Globus pallidus (tissue), 1 donor: ENCODE measurements at places on chromosomes 1 and 21.

DNA sequence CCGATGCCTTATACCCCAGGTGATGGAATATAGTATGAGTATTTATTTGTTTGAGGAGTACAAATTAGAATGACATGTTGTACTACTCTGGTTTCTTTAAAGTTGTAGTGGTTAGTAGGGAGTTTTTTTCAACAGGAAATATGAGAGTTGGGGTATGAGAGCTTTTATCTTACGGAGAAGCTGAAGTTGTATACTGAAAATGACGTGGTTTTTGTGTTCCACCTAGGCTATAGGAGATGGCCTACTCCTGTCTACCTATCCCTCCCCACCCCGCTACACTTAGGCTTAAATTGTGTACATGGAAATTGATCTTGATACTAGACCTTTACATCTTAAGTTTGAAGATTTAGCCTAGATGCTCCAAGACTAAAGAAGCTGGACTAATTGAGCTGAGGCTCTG is 6.8 kb upstream of the HAX1 start:
- no peak for DNase-seq

DNA sequence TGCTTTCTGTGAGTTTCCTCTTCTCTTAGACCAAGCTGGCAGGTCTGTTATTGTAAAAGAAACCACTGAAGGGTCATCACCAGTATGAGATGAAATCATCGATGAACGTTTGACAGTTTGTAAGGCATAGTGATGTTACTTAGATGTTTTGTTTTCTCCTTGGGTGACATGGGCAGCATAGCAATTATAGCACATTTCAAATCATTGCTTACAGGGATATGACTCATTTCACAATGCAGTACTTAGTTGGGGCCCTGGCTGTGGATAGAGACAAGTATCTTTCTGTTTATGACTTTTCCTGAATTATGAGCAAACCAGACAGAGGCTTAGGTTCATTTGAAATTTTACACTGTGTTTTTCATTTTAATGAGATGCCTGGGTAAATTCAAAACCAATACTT is 313.0 kb downstream of the RWDD3 start:
- no peak for DNase-seq

DNA sequence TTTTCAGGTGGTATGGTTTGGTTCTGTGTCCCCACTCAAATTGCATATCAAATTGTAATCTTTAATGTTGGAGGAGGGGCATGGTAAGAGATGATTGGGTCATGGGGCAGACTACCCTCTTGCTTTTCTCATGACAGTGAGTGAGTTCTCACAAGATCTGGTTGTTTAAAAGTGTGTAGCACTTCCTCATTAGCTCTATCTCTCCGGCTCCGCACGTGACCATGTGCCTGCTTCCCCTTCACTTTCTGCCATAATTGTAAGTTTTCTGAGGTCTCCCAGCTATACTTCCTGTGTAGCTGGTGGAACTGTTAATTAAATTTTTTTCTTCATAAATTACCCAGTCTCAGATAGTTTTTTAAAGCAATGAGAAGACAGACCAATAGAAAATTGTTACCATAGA is 843.2 kb downstream of the AMY1C start:
- no peak for DNase-seq

DNA sequence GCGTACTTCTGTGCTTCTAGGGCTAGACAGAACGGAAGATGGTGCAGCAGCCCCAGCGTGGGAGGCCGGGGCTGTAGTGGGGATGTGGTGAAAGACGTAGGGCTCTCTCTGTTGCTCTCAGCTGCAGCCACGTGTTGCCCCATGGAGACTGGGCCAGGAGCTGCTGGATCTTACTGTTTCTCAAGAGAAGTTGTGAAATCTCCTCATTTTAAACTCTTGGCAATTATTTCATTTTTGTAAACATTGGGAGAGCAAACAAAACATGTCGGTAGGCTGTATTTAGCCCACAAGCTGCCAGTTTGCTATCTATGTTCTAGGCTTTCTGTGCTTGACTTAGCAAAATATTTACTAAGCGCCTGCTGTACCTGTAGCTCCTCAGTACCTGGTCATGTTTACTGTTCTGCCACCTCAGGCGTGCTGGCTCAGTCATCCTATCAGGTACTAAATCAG is 15.9 kb upstream of the ELOA start:
- no peak for DNase-seq

GRCh38 chr1:241323514-241324195 is 33.4 kb downstream of the RGS7 start:
- DNase-seq: no peak

GRCh38 chr1:147171399-147172167 is 687 bp downstream of the PRKAB2 start:
- DNase-seq: peak; percentile 25

DNA sequence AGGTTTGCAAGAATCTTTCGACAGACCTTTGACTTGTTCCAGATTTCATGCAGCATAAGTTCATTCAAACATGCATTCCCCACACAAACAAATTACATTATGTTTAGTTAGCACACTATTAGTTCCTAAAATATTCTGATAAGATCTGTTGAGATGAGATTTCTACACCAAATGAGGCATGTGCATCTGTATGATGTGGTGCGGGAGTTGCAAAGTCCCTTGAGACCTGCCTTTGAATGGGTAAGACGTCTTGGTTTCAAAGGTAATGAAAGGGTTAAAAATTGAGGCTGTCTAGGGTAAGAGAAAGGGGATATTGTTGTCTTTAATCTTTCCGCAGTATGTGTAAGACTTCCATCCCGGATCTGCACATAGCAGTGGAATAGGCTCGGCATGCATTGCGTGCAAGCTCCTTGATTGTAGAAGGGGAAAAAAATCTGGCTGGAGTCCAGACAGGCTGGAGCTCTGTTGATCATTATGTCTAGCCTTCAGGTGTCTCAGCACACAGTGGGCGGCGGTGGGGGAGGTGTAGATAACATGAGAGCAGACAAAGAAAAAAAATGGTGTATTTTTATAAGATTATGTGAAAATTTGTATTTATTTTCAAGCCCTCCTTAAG is 296.6 kb downstream of the PTPRC start:
- peak; percentile 81 for DNase-seq

DNA sequence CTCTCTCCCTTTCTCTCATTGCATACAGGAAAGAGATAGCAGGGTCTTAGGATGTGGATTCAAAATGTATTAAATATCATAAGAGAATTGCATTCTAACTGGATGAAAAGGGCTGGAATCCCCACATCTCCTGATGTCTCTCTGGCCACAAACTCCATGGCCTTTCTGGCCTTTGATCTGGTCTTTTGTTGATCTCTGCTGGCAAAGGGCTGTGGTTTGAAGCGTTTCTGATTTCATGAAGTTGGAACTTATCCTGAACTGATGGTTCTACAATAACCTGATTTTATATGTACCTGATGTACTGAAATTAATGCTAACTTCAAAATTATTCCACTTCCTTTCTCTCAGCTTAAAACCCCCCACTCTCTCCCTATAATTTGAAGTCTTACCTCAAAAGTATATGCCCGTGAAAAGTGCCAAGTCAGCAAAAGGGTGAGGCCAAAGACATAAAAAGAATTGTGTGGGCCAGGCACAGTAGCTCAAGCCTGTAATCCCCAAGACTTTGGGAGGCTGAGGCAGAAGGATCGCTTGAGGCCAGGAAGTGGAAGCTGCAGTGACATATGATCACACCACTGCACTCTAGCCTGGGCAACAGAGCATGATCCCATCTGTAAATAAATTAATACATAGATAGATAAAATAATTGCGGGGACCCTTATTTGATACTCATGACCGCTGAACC is 6.4 kb upstream of the KIF14 start:
- DNase-seq: no peak

GRCh38 chr1:97875996-97876395 is 44.8 kb downstream of the DPYD start:
- DNase-seq: no peak

GRCh38 chr1:8667869-8668594 is 149.4 kb downstream of the RERE start:
- no peak for DNase-seq

- no peak for DNase-seq
Observed at GRCh38 chr1:26281971-26282370, 2.1 kb downstream of the SH3BGRL3 start.

DNA sequence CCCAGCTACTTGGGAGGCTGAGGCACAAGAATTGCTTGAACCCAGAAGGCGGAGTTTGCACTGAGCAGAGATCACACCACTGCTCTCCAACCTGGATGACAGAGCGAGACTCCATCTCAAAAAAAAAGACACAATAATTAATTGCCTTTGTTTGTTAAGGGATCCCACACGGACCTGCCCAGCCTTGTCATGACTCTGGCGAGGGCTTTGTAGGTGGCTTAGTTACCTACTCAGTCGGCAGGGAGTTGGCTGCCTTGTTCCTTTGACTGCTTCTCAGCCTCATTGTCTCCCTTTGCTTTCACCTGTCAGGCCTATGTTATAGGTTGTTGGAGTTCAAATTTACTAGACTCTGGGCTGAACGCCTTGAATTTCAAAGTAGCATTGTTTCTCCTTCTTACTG is 82.0 kb downstream of the UBE4B start:
- no peak for DNase-seq

GRCh38 chr1:98478121-98478520 is 183.4 kb upstream of the SNX7 start:
- DNase-seq: no peak

- DNase-seq: no peak
Observed at GRCh38 chr1:31368611-31369107, 4.2 kb downstream of the FABP3 start.

DNA sequence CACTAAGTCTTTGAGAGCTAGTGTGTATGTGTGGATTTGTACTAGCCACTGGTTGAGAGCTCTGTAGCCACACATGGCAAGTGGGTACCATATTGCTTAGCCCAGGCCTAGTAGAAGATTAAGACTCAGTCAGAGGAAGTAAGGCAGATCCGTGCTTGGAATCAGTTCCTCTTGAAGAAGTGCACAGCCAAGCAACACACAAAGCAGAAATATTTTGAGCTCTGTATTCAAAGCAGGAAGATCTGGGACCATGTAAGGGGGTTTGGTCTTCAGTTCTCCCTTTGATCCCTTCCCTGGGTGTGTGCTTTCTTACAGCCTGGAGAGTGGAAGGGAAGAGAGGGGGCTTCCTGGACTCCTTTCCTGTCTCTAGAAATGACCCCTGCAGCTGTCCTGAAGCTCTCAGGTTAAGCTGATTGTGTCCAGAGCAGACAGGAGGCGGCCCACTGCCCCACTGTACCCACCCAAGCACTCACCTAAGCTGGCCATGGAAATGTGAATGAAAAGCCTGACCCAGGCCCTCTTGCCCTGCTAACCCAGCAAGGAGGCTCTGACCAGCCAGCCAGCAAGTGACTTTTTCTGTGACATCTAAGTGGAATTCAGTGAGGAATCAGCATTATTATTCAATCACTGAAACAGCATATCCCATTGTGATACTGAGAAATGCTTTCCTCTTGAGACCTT is 3.6 kb downstream of the ETS2 start:
- peak; percentile 53 for DNase-seq

DNA sequence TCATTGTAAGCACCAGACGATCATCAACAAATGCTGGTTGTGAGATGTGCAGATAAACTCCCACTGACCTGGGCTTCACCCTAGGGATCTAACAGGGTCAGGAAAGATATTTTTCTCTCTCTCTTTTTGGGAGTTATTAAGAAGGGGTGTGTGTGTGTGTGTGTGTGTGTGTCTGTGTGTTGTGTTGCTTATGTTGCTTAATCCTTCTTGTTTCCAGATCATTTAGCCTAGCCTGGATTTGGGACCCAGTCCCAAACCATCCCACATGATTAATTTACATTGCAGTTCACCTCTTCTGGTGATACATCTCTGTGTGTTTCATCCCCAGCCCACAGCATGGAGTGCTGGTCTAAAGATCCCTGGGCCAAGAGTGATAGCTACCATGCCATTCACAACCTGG is 122.8 kb upstream of the IPO9 start:
- DNase-seq: no peak

GRCh38 chr1:51727366-51727765 is 110.5 kb downstream of the OSBPL9 start:
- DNase-seq: no peak

DNA sequence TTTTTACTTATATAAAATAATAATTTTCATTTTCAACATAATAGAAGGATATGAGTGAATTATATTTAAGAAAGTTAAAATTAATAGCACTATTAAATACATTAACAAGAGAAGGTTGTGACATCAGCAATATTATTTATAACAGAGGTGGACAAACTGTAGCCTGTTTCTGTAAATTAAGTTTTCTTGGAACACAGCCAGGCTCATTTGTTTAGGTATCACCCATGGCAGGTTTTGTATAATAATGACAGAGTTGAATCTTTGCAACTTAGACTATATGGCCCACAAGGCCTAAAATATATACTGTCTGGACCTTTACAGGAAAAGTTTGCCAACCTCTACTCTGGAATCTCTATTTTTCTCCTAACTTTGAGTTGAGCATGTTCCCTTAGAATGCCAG is 42.8 kb upstream of the CACYBP start:
- no peak for DNase-seq

DNA sequence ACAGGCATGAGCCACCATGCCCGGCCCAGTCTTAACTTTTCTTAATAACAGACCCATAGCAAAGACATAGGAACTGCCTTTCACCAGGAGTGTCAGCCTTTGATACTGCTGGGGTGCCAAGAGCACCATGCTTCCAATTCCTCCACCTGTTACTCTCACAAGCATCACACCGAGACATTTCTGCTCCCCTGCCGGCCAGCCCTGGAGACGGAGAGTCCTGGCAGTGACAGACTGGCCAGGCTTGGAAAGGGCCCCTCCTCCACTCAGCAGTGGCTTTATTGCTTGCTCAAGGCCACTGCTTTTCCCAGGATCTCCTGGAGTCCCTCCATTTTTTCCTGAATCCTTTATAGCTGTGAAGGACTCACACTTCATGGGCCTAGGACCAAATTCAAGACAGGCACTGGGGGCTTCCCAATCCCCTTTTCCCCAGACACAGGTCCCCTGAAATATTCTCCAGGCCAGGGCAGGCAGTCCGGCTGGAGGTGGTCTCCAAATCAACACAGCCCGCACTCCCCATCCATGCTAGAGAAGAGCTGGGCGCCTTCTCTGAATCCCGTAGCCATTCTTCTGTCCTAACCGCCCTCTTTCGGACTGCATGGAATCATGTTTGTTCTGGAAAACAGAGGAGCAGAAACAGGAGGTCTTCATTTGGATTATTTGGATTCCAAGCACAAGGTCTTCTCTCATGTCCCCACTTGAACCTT is 25.5 kb upstream of the PTPRF start:
- DNase-seq: no peak

GRCh38 chr1:150392627-150393026 is 28.7 kb downstream of the RPRD2 start:
- no peak for DNase-seq

- DNase-seq: no peak
Observed at GRCh38 chr1:116096013-116096618, 15.1 kb upstream of the MAB21L3 start.

DNA sequence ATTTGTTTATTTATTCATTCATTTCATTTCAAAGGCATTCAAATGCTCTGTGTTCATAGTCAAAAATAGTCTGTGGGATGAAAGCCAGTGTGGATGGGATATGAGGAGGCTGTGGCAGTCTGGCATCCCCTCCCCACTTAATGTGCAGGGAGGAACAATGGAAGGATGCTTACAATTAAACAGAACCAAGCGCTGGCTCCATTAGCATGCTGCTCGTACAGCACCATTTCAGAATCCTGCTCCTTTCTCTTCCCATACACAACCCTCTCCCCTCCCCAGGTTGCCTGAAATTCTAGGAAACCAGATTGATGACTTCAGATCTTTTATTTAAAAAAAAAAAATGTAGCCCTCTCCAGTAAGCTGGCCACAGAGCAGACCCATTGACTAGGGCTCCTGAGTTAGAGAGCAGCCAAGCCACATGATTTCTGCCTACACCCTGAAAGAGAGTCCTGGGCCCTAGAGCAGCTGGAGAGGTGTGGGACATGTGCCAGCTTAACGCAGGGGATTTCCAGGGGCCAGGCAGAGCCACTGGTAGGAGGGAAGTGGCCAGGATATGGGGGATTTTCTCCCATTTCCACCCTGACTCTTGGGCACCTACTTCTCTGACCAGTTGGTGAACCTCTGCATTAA is 205.2 kb downstream of the ASTN1 start:
- no peak for DNase-seq
